Amniotic stem cell (primary cell): ENCODE measurements at places on chromosomes 4 and X.

GRCh38 chr4:8393593-8394038 is 46.9 kb downstream of the ACOX3 start:
- DNase-seq: peak; percentile 97

GRCh38 chrX:71622032-71622575 is 3.8 kb upstream of the CXCR3 start:
- DNase-seq: no peak

DNA sequence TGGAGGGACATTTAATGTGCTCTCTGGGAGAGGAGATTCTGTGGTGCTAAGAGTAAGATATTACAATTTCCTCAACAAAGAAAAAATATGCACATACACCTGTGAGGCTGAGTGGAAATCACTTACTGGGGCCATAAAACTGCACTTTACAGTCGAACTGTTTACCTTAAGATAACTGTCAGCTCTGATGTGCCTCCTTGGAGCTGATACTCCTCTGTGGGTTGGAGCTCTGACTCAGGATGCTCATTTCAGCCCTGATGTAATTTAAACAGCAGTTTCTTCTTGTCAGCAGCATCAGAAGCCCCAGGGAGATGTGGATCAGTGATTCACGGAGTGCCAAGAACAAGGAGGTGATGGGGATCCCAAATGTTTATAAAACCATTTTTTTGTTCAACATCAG is 241.9 kb upstream of the SFRP2 start:
- DNase-seq: no peak

GRCh38 chr4:4395849-4396627 is 9.1 kb downstream of the NSG1 start:
- DNase-seq: no peak

- DNase-seq: no peak
These were observed 59.4 kb upstream of the ADRA2C start for GRCh38 chr4:3706565-3707422.

DNA sequence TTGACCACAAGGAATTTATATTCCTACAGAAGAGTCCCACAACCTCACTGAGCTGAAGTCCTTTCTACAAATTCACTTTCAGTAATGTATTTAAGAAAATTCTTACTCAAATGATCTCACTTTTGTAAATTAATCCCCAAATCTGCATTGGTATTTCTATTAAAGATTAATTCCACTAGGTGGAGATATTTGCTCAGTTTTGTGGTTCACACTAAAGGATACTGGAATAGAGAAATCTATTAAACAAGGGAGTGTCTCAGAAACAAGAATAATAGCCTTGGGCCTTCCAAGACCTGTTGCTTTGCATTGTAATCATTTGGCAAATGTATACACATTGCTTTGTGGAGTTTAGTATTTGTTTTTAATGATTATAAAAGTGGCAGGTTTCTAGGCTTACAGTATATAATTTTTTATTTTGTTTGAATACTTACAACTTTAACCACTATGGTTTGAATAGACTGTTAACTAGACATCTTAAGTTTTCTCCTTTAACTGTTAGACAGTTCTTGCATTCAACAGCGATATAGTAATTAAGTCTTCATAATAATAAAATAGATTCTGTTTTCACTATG is 25.9 kb downstream of the CFAP299 start:
- DNase-seq: no peak

GRCh38 chr4:126740687-126741086 is 892.1 kb upstream of the INTU start:
- DNase-seq: no peak

- no peak for DNase-seq
These were observed 30.2 kb upstream of the GRIA3 start for GRCh38 chrX:123153846-123154335.

GRCh38 chrX:4379071-4379470 is 665.6 kb upstream of the PRKX start:
- no peak for DNase-seq

DNA sequence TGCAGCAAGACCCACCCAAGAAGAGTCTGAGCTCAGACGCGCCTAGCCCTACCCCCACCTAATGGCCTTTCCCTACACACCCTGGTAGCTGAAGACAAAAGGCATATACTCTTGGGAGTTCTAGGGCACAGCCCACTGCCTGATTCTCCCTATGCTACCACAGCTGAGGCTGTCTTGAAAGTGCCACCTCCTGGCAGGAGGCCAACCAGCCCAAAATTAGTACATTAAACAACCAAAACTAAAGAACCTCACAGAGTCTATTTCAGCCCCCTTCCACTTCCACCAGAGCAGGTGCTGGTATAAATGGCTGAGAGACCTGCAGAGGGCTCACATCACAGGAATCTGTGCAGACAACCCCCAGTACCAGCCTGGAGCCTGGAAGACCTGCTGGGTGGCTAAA is 119.1 kb downstream of the HMGN5 start:
- DNase-seq: no peak

DNA sequence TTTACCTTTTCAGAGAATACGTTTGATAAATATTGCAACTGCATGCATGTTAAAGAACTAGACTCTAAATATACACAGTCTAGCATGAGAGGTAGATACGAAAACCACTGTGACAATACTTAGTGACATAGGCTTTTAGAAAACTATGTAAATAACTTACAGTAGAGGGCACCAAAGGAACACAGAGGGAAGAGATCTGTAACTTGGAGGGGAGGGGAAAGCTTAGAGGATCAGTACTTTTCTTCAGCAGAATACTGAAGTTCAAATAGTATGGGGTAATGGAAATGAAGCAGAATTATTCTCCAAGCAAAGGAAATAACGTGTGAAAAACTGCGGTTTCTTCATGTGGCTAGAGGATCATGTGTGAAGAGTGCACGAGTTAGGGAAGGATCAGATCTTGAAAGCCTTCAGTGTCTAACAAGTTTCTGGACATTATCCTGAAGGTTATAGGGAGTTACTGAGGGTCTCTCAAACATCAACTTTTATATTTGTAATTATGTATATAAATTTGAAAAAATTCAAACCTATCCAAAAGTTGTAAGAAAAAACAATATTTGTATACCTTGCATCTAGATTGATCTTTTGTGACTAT is 264.3 kb downstream of the NPFFR2 start:
- DNase-seq: peak; percentile 46

DNA sequence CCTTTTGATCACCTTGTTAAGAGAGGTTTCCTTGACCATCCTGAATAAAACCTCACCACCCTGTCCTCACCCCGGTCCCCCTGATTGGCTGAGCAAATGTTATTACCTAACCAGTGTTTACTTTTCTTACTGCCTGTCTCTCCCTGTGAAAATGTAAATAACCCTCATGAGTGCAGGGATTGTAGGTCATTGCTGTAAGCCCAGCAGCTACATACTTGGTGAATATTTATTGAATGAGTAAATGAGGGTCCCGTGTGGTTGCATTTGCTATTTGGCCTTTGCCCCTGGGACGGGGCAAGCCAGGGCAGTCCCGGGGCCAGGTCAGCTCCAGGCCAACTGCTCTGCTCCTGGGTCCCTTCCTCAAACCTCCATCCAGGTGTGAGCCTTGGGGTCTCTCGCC is 55.5 kb upstream of the CLCN4 start:
- DNase-seq: no peak

DNA sequence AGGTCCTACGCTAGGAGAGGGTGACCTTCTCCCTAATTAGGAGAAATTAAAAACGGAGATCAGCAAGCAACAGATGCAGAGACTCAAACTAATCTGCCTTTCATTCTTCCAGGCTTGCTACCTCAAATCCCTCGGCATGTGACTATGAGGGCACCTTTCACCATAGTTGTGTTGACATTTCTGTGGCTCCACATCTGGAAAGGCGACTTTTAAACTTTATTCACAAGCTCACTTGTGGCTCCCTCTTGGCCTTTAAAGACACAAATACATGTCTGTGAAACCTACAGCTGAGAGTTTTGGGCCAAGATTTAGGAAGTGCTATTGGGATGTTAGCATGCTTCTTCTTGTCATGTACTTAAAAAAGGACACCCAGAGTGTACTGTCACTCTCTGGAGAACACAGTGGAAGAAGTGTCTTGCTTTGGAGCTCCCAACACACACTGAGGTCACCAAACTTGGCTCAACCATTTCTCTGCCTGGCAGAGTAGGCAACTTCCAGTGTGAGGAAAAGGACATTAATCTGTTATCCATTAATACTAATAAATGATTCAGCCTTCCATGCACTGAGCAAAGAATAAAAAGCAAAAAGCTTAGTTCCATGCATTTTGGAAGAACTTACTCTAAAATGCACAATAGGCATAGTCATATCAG is 60.1 kb downstream of the LDB2 start:
- no peak for DNase-seq

- DNase-seq: no peak
These were observed 15.7 kb upstream of the HSFX1 start for GRCh38 chrX:149758068-149758714.

GRCh38 chrX:110915111-110915510 is 119.5 kb upstream of the CHRDL1 start:
- DNase-seq: no peak

- no peak for DNase-seq
These were observed 528.9 kb upstream of the ARX start for GRCh38 chrX:25544641-25545040.

DNA sequence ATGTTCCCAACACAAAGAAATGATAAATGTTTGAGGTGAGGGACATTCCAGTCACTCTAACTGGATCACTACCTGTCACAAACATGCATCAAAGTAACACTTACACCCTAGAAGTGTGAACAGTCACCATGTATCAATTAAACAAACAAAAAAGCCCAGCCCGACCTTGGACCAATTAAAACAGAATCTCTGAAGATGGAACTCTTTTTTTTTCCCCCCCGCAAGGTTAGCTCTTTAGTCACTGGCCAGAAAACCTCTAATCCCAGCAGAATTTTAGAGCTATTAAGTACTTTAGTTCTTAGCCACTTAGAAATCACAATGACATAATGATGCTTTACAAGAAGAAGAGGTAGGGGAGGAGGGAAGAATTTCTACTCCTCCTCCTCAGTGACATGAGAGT is 154.5 kb downstream of the PALLD start:
- no peak for DNase-seq

DNA sequence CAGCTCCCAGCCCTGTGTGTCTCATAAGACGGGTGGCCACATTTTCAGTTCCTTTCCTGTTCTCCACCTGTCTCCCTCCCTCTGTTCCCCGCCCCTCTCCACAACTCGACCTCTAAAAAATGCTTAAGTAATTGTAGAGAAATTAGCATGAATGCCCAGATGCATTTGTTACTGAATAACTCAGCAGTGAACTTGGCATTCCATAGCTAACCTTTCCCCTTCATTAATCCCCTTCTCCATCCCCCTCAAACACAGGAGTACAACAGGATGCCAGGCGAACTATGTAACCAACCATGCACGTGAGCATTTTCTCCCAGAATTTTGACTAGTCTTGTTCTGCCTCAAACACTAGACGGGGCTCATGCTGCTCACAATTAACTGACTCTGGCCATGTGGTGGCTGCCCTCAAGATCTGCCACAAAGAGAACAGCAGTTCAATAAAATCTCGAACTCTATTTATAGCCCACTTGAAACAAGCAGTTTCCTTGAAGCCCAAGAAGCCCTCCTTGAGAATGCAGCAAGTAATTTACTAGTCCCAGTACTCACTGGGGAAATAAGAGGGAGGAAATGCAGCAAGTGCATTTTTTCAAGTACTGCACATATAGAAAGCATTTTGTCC is 351.2 kb downstream of the ARHGAP24 start:
- no peak for DNase-seq

DNA sequence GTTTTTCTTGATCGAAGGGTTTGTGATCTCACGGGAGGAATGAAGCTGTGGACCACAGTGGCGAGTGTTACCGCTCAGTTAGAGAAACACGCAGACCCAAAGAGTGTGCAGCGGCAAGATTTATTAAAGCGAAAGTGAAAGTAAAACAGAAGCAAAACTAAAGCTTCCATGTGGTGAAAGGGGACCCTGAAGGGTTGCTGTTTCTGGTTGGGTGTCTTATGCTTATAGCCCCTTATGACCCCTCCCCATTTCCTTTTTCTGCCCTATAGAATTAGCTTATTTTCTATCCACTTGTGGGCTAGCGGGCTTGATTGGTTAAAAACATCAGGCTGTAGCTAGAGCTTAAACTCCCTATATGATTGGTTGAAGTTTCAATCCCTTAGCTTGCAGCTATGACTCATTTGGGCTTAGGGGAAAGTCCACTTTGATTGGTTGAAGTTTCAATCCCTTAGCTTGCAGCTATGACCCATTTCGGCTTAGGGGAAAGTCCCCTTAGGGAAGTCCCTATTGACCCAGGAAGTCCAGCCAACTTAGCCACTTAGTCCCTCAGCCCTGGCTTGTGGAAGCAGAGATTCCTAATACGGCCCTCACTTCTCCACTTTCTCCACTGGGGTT is 171.2 kb upstream of the NWD2 start:
- no peak for DNase-seq

DNA sequence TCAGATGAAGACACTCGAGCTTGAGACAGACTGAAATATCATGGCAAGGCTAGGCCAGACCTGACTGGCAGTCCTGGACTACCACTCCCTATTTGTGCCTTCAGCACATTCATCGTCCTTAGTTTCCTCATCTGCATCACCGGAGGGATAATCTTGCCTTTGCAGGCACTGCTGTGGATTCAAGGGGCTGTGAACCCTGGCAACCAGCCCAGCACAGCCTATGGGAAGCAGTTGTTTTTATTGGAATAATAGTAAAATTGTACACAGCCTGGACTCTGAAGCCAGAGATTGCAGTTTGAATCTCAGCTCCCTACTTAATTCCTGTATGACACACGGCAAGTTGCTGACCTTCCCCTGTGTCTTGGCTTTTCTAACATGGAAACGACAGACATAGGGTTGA is 161.0 kb downstream of the NSUN7 start:
- no peak for DNase-seq

GRCh38 chr4:151472297-151472696 is 63.3 kb downstream of the FHIP1A start:
- no peak for DNase-seq

DNA sequence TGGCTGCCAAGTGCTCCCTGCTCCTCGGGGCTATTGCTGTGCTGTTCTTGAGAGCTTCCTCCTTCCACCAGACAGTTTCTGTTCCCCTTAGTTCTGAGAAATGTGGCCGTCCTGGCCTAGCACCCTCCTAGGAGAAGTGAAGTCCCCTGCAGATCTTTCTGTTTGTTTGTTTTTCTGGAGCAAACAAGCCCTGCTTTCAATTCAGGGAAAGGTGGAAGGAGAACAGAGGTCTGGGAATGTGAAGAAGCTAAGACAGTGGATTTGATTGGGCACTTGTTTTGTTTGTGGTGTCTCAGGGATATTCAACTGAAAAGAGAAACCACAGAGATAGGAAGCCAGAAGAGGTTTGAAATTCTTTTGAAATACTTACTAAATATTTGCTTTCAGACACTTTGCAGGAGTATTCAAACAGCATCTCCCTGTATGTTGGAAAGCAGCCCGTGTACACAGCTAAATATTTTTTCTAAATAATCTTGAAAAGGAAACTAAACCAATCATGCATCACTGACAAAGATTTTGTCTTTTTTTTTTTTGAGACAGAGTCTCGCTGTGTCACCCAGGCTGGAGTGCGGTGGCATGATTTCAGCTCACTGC is 36.5 kb upstream of the PPM1K start:
- DNase-seq: no peak

DNA sequence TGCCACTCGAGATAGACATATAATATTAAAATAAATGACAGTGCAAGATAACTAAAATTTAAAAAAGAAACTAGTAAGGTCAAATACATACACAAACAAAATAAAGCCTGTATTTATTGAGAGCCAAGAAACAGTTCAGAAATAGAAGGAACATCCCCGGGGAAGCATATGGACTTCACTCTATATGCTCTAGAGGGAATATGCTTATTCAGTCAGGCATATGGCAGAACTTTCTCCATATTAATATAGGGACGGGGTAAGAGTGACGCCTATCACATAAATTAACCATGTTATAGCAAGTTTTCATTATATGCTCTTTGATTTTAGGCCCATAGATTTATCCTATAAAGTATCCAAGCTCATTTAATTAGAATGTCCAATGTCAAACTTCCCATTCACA is 56.7 kb upstream of the EFHC2 start:
- DNase-seq: no peak
